ENCODE measurements at places on chromosomes 11 and 22.

DNA sequence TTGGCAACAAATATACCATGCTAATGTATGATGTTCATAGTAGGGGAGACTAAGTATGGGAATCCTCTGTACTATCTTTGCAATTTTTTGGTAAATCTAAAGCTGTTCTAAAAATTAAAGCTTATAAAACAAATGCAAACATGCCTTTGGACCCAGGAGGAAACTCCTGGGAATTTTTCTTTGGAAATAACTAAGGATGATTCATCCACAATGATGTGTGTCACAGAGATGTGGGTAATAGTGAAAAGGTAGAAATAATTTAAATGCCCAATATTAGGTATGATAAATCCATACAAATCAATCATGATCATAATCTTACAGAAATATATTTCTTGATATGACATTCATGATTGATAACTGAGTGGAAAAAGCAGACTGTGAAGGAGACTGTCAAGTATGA is 135.8 kb downstream of the TRIM44 start:
- no peak for DNase-seq

DNA sequence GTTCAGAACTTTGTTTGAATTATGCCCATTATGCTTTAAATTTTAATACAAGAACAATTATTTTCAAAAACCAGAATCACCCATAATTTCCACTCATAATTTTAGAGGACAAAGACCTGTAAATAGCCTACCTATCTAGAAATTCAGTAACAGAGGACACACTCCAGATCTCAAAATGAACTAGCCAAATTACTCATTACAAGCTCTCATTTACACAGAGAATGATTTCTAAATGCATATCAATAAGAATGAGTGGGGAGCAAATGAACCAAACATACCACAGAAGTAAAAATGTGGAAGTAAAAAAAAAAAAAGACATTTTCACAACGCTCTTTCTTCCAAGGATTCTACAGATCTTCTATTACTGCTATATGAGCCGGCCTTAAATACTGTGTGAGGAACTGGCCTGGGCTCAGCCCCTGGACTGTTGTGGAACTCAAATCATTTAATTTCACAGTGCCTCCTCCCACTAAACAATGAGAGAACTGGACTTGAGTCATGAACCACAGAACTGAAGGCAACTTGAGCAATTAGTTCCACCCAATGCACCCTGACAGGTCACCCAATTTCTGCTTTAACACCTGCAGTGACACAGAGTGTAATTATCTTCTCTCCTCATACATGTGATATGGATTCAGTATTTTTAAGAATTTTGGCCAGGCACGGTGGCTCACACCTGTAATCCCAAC is 8.0 kb downstream of the MRTFA start:
- DNase-seq = no peak

DNA sequence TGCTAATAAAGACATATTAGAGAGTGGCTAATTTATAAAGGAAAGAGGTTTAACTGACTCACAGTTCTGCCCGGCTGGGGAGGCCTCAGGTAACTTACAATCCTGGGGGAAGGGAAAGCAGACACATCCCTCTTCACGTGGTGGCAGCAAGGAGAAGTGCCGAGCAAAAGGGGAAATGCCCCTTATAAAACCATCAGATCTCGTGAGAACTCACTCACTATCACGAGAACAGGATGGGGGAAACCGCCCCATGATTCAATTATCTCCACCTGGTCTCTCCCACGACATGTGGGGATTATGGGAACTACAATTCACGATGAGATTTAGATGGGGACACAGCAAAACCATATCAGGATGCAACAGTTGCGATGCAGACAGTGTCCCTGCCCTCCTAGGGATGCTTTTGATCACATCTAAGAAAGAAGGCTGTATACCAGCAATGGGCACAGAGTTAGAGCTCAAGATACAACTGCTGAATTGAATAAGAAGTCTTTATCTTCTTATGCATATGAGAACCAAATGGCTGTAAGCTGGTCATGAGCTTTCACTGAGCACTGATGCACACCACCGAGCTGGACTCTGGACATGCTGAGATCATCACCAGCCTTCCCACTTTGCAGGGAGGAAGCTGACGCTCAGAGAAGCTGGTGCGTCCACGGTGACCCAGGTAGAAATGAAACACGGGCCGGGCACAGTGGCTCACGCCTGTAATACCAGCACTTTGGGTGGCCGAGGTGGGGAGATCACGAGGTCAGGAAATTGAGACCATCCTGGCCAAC is 255.2 kb downstream of the MN1 start:
- no peak for DNase-seq

GRCh38 chr11:65500387-65501185 is 1.7 kb downstream of the MALAT1 start:
- DNase-seq = peak; percentile 50
